ENCODE measurements at places on chromosomes 16 and 17.

DNA sequence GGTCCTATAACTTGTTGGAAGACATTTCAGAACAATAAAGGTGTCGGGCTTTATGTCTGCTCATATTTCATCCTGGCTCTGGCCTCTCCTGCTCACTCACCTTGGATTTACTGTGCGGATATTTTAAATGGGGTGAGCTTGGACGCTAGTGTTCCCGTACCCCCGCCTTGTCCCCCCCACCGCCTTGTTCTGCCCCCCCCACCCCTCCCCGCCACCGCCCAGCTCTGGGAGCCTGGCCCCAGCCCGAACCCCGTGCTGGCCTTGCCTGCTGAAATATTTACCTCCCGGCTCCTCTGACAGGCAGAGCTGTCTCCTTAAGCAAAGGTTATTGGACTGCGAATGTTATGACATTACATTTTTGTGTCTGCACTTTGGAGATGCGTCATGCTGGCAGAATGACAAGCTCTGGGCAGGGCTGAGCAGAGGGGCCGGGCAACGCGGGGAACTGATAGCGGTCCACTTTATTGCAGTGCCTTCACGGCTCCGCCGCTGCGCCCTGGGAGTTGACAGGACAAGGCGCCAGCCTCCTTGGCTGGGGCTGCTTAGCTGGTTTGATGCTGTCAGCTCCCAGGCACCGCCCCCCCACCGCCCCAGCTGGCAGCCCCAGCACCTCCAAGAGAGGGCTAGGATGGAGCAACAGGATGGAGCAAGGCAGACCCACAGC, 222.5 kb upstream of the GSE1 start:
- peak; percentile 77 for DNase-seq

DNA sequence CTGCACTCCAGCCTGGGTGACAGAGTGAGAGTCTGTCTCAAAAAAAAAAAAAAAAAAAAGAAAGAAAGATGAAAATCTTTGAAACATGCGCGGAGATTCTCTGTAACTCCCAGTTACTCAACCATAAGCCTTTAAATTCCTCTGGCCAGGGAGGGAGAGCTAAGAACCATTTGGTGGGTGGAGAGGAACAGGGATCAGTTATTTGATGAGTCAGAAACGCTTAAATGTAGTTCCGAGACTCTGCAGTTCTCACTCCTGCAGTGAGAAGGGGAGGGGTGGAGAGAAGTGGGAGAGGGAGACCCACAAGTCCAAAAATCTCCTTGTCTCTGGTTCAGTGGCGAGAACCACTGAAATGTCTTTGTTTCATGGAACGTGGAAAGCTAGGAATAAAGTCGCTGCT, 266.7 kb downstream of the SOX9 start:
- DNase-seq = no peak

GRCh38 chr17:33888455-33888854, 366.6 kb upstream of the CCL2 start:
- no peak for DNase-seq

DNA sequence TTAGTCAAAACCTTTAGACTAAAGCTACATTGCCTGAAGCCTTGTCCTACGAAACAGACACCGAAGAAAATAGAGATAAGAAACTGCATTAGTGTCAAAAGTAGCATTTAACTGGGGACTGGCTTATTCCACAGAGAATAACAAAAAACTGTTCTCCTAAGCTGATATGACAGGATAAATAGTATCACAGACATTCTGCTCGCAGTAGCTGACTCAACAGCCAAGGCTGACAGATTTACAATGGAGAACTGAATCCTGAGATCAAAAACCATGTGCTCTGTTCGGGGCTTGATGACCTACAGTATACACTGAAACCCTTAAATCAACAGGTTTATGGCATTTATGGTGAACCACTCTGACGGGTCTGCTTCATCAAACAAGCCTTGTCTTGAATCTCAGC, 25.5 kb downstream of the ADAMTS18 start:
- DNase-seq = no peak

DNA sequence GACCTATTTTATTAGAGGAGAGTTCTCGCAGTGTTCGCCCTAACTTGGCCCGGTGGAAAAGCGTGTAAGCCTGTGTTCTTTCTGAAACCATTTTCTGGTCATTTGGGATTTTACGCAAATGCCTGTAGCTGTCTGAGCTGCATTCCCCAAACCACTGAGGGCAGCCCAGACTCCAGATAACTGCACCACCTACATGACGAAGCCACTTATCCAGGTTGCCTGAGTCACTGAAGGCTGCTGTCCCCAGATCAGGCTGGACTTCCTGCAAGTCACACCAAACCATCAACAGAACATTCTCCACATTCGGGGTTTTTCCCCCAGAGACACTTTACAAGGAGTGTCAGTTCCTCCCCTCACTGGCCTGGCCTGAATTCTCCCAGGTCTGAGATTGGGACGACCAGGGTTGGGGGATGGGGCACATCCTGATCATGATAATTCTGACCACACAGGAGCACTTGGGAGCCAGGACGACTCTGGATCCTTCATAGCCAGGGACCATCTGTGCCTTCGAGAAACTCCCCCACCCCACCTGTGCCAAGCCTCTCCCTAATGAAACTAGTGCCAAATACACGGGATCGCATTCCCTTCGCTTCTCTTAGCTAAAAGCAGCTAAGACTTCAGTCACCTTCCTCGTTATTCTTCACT, 2.3 kb downstream of the RPRML start:
- no peak for DNase-seq
